ENCODE measurements at places on chromosomes 12 and 14.

- DNase-seq: no peak
These were observed 5.8 kb downstream of the AICDA start for GRCh38 chr12:8606890-8607289.

- no peak for DNase-seq
These were observed 33.7 kb upstream of the GLIPR1 start for GRCh38 chr12:75446857-75447256.

DNA sequence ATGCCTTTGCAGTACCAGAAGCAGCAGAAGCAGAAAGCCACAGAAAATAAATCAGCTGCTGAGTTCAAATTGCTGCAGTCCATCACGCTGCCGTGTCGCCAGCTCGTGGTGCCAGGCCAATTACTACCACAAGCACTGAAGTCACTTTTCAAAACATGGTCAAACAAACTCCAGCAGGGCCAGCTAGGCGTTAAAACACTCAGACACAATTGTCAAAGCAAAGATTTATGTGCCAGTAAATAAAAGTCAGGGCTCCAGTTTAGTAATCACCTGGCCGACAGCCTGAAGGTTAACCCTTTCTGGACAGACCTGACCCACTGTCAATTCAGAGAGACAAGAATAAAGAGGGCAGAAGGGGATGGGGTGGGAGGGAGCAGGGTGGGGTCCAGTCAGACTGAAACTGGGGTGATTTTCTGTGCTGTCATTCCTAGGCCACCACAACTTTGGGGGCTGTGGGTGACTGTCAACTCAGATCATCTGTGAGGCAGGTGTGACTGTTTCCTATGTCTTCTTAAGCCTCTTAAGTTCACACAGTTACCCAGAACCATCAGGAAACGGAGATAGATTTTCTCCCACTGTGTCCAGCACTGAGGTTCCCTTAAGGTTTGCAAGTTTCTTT lies 109.8 kb upstream of the FUT8 start:
- DNase-seq: no peak

DNA sequence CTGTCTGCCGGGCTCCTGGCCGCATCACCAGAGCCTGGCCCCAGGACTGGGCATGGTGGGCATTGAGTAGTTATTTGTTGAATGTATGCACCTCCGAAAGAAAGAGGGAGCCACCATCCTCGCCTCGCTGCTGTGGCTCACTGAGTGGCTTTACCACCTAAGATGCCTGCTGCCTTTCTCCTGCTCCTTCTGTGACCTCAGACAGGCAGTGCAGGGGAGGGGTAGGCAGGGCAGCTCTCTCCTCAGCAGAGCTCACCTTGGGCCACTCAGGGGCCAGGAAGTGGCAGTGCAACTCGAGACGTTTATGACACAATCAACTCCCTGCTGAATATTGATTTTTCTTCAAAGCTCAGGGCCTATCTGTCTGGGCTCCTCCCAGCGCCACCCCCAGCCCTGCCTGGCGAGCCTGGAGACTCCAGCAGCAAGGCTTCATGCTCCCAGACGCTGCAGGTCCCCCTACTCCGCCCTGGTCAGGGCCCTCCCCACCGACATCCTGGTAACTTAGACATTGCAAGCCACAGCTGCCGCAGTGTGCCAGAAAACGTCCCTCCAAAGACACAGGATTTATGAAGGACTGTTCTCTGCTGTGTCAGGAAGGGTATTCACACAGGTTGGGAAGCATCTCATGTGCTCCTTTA lies 84.3 kb upstream of the DIO3 start:
- DNase-seq: no peak

DNA sequence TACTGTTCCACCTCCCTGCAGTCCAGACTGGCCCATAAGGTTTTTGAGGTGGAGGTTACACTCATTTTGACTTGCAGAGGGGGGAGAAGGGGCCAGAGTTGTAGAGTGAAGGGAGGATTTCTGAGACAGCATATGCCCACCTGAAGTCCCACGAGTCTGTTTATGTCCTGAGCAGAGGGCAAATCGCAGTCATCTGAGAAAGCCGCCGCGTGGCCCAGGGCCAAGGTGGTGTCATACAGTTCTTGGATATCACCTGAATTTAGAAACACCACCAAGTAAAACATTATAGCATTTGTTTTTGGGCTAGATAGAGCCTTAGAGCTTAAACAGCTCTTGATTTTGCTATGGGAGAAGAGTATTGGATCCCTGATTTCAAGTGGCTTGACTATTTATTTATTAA lies 30.9 kb downstream of the TDG start:
- no peak for DNase-seq

DNA sequence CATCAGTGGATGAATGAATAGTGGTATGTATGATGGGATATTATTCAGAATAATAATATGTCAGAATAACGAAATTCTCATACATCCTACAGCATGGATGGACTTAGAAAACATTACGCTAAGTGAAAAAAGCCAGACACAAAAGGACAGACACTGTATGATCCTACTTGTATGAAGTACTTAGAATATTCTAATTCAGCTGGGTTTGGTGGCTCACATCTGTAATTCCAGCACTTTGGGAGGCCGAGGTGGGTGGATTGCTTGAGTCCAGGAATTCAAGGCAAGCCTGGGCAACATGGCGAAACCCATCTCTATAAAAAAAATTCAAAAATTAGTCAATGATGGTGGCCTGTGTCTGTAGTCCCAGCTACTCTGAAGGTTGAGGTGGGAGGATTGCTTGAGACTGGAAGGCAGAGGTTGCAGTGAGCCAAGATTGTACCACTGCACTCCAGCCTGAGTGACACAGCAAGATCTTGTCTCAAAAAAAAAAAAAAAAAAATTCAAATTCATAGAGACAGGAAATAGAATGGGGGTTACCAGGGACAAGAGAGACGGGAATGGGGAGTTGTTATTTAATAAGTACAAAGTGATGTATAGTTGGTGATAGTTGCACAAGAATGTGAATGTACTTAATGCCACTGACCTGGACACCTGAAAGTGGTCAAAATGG lies 132.3 kb downstream of the CHST11 start:
- no peak for DNase-seq

DNA sequence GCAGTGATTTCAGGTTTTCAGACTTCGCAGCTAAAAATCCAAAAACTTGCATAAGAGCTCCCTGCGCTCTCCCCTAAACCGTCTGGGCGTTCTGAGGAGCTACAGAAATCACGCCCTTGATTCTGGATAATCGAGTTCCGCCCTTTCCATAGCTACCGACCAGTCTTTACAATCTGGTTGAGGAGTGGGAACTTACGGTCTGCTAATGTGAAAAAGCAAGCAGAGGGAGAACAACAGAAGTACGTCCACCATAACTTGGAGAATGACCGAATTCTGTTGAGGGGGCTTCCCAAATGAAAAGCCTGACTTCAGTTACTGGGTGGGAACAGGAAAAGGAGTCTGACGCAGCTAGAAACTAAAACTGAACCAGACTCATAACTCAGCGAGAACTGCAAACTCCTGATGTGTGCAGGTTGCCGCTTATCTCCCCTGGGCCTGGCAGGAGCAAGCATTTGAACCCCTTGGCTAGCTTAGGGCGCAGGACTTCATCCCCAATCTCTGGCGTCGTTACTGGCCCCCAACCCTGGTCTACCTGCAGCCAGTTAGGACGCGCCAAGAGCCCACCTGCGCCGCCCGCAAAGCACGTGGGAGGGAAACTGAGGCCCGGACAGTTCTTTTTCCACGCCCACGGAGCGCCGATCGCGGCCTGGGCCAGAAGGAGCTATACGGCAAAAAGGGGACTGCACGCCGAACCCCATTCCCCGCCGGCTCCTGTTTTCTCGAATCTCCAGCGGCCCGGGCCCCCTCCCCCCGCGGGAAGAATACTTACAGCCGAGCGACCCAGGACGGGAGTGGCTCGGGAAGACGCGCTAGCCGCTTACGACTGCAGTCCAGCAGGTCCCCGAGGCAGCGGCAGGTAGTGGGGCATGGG lies 838 bp downstream of the LRIG3 start:
- DNase-seq: no peak

- DNase-seq: no peak
These were observed 863.5 kb upstream of the MGAT4C start for GRCh38 chr12:87119713-87120112.

DNA sequence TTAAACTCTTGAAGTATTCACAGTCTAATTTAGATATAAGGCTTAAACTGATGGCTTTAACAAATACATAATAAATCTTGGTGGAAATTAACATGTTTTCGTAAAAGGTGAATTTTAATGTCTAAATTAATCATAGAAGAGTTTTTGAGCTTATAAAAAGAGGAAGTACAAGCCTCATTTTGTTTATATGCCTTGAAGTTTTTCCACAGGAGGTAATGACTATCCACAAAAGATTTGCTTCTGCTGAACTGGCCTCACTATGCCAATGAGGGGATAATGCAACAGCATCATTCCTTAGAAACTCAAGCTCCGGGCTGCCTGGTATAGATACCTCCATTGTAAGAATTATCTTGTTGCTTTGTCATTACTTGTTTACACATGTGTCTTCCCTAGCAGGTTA lies 175.6 kb downstream of the DUSP6 start:
- DNase-seq: no peak

- DNase-seq: no peak
These were observed 1087.4 kb upstream of the FLRT2 start for GRCh38 chr14:84442521-84442920.

- no peak for DNase-seq
These were observed 44.7 kb downstream of the KLRG1 start for GRCh38 chr12:9034095-9034494.

All from activated naive CD4-positive, alpha-beta T cell (primary cell).